ENCODE measurements at places on chromosomes 7 and 10.
A peak's percentile ranks its signal among the peaks of the same experiment; 100 is the strongest.

- no peak for DNase-seq
Observed at GRCh38 chr10:95281206-95281605, 9.6 kb downstream of the PDLIM1 start.

GRCh38 chr7:54995610-54996363 is 23.0 kb upstream of the EGFR start:
- peak; percentile 71 for DNase-seq

DNA sequence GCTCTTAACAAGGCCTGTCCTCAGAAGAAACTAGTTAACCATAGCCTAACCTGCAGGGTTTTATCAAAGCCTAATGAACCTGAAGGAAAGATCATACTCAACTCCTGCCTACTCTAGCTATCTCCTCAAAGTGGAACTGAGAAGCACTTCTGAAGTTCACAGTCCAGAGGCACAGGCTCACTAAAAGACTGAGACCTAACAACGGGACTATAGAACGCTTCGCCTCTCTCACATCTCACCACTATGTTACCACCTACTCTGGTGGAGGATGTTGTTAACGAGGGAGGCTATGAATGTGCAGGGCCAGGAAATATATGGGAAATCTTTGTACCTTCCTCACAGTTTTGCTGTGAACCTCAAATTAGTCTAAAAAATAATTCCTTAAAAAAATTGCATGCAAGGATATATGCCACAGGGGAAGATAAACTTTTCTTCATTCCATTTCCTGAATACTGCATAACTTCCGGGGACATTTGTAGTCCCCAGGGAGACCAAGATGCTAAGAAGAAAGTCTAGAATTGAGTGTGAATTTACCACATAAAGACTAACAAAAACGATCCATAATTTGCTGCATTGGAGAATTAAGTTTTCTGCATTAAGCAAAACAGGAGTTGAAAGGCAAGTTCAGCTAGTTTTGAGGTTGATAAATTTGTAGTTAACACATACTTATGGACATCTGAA is 21.6 kb downstream of the LIPJ start:
- DNase-seq = no peak

- peak; percentile 58 for DNase-seq
Observed at GRCh38 chr10:101441541-101442455, 87.8 kb downstream of the BTRC start.
